ENCODE measurements at places on chromosomes 7 and 10. TPM values are rescaled to one million over a fixed set of nuclear protein-coding genes. Genes with fewer than 3 reads are reported as not detected.

DNA sequence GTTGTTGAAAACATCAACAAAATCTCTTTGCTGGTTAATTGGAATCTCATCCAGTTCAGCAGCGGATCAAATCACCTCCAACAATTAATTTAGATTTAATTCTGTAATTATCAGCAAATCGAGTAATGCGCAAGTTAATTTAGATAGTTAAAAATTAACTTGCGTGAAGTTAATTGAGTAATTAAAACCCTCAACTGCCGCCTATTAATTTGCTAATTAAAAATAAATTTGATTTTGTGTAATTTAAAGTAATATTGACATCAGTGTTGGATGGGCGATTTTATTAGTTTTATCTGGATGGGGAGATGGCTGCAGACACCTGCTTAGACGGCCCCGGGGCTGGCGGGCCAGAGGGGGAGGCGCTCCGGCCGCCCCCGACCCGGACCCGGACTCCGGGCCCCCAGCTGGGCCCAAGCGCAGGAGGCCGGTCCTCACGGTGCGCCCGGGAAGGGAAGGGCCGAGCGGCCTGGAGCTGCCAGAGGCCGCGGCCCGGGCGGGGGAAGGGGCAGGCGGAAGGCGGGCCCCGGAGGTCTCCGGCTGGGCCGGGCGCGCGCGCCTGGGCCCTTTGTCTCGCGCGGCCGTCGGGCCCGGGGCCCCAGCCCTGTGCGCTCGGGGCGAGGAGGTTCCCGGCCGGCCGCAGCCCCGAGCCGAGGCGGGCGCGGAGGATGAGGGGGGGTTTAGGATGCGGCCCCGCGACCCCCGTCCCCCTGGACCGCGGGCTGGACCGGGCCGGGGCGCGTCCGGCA is 3.3 kb upstream of the UNCX start:
- DNase-seq: no peak

VAX1 gene
- total RNA-seq: not detected

DNA sequence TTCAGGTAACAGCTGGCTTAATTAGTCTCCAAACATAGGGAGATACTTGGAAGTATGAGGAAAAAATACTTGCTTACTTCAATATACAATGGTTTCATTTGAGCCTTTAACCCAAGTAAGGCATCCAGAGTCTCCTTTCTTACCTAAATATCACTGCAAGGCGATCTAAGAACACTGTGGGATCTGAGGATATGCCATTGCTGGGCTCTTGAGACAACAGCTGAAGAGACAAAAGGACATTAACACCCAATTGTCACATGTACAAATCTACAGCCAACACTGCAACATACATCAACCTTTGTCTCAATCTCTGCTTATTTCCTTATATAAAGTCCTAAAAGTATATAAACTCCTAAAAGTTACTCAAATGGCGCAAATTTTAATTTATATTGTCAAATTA is 44.4 kb downstream of the IRF5 start:
- DNase-seq: no peak

DNA sequence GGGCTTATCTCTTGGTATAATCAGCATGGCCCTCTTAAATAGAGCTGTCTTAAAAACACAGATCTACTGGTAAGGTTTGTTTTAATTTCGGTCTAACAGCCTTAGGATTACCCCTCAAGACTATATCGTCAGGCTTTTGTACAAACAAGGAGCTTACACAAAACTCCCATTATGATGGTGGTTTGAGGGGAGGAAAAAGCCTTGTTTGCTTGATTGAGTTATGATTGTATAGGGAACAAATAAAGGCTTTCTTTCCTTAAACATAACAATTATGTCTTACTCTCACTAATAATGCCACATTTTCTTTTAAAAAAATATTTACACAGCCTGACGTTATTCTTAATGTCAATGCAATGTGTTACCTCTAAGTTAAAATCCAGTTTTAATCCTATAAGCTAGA is 188.8 kb upstream of the TCF7L2 start:
- DNase-seq: no peak

DNA sequence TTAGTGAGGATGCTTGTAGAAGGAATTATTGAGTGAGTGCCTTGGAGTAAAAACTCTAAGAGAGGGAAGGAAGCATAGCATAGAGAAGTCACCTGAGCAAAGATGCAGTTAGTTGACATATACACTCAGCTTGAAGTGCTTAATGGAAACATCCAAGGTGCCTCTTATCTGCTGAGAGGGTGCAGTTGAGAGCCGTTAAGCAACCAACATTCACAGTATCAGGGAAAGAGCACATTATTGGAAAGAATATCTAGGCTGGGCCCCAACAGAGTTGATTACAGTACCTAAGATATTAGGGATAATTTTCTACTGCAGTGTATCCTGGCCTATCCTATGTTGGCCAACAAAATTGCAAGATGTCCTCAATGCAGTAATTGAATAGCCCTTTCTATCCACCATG is 302.0 kb downstream of the ETV1 start:
- DNase-seq: no peak

GRCh38 chr10:113680190-113681111 is 739 bp downstream of the CASP7 start:
- DNase-seq: peak; percentile 71

DNA sequence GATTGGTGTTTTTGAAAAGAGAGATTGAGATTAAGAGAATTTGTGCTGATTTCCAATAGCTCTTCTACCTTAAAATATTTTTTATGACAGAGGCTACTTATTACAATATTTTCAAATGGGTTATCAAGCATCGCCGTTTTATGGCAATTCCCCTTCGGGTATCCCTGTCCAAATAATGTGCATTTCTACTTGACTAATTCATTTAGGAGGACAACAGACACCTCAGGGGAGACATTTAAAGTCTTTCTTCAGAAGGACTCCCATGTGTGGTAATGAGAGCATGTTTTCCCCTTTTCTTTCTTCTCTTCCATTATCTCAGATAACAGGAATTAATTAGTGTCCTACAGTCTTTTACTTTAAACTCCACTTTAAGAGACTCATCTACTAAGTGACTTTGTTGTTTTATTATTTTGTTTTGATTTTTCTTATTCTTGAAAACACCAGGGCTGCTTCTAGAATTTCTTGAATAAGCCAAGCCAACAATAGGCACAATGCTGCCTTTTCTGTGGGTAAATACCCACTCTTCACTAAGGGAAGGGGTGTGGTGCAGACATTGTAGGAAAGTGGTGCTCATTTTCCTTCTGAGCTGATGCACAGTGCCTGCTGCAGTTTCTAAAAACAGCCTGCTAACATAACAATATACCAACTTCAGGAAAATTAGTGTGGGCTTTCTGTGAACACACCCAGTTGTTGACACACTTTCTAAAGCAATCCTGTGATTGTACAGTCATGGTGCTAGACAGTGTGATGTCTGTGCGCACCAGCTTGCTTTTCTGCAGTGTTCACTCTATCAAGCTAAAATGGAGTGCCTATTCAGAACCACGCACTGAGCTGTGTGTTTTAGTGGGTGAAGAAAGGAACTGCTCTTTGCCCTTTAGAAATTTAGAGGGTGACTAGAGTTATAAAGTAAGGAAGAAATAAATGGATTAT is 597.7 kb downstream of the NRG3 start:
- DNase-seq: no peak

DNA sequence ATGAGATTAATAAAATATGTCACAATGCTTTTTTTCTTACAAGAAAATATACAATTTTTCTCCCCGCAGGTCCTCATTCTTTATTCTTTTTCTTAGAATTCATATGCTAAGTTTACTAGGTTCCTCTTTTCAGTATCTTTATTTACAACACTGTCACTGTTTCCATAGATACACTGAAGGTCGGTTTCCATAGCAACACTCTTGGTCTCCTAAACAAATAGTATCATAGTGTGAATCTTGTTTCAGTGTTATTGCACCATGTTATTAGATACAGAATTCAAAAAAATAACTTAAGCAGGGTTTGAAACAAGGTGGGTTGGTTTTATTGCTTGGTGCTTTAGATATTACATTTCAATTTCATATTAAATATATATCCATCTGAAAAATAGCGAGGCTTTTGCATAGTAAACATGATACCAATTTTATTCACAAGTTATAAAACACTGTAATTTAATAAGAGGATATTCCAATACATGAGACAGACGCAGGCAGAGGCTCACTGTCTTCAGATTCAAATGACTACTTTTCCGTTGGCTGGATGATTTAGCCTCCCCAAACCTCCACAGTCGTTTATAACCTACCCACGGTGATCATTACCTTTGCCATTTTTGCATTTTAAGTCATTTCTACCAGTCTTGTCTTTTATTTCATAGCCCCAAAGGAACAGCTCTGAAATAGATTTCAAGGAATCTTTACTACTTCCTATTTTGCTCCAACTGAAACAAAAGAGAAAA is 88.9 kb upstream of the KLF6 start:
- DNase-seq: peak; percentile 35

- DNase-seq: no peak
Measured at GRCh38 chr10:121654021-121654545, 55.8 kb upstream of the FGFR2 start.

CYP3A7 gene
- total RNA-seq: not detected

WEE2 gene
- total RNA-seq: not detected

DNA sequence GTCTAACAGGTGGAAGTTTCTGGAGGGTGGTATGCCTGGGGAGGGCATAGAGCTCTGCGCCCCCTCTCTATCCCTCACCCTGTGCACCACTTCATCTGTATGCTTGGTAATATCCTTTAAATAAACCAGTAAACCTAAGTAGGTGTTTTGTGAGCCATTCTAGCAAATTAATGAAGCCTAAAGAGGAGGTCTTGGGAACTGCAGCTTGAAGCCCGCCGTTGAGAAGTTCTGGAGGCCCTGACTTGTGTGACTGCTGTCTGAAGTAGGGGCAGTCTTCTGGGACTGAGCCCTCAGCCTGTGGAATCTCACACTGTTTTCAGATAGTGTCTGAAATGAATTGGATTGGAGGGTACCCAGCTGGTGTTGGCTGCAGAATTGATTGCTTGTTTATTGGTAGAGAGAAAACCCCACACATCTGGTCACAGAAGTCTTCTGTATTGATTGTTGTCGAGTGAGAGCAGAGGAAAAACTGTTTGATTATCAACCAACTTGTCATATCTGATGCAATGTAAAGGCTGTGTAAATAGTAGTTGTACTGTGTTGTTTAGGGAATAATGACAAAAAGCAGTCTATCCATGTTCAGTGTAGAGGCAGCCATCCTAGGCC is 4.7 kb downstream of the CRCP start:
- no peak for DNase-seq

- DNase-seq: peak; percentile 11
Measured at GRCh38 chr10:104028146-104028545, 57.5 kb downstream of the COL17A1 start.

DNA sequence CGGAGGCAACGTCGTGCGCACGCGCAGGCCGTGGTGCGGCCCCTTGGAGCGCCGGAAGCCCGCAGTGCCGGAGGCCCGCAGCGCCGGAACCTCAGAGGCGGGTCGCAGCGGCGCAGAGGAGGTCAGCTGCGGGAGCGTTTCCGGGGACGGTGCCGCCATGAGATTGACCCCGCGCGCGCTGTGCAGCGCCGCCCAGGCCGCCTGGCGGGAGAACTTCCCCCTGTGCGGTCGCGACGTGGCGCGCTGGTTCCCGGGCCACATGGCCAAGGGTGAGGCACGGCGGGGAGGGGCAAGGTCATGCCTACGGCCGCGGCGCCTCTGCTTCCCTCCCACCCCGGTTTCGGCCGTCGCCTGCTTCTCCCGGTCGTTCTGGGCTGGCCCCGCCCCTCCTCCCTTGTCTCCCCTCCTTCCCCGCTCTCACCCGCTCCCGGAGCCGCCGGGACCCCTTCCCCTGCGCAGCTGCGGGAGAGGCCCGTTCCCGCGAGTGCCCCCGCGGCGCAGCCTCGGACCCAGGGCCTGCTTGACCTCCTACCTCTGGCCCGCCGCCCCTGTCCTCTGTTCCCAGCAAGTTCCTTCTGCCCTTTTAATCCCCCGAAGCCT is at the start of gene MTG1:
MTG1 (plus strand) TSS at position 94 of the 600 bp plus-strand sequence; CDS start at position 158, 64 bp downstream.
- peak; percentile 92 for DNase-seq

AEBP1 gene
- 29.1 TPM for total RNA-seq

ELAPOR2 gene
- 2.8 TPM for total RNA-seq

DNA sequence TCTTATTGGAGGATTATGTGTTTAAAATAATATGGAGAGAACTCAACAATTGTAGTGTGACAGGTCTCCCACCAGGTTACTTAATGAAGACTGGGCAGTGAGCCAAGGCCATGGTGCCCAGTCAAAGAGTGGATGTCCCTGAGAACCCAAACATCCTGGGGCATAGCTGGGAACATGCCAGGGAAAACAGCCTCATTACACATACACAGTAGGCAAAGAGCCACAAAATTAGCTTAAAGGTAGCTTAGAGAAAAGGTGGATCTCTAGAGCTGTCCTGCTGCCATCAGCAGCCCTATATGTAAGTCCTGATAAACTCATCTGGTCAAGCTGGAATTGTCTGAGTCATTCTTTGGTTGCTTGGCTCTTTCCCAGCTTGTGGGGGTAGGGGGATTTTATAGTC is 287.8 kb downstream of the PHF14 start:
- no peak for DNase-seq

GPR85 gene
- total RNA-seq: not detected

- DNase-seq: no peak
Measured at GRCh38 chr7:18461785-18462467, 33.6 kb upstream of the HDAC9 start.

MKX gene
- 0.81 TPM for total RNA-seq

ZNF316 gene
- 18.8 TPM for total RNA-seq

DNA sequence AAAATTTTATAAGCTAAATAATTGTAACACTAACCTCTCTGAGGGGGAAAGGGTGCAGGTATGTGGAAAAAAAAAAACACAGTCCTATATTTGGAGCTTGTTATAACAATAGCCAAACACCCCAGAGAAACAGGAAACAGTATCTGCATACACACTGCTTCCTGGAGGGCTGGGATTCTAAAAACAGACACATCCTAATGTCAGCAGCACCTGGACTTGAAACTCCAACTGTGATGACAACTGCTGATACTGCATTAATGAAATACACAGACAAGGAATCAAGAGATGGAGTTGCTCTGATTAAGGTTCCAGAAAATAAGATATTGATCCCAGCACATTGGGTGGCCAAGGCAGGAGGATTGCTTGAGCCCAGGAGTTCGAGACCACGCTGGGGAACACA is 9.3 kb downstream of the DAGLB start:
- DNase-seq: no peak

DNA sequence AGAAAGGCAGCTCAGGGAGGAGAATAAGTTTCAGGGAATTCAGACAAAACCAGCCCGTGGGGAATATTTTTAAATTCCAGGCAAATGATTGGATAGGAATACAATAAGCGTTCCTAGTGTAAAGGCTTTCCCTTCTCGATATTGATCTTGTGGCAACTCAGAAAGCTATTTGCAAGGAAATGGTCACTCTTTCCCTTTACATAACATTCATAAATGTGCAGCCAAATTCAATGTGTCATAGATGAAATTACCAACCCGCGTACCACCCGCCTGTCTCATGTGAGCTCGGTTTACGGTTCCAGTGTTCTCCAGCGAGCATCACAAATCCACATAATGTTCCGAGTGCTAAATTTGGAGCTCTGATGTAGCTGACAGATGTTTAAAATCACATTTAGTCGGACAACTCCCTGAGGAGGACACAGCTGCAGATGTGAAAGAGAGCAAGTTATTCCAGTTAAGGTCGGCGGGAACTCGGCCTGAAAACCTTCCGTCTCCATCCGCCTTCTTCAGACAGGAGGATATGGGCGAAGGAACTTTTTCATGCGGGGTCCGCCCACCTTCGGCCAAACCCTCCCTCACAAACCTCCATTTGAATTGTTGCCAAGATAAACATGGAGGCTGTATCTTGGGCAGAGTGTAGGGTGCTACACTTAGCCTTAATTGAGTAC is 327.0 kb downstream of the RNLS start:
- DNase-seq: no peak
